Lung (tissue), 17 donors: ENCODE measurements at places on chromosomes 4 and X. TPM values are rescaled to one million over a fixed set of nuclear protein-coding genes. Genes with fewer than 3 reads are reported as not detected.
A peak's percentile ranks its signal among the peaks of the same experiment; 100 is the strongest.

The TRIM75 gene
- polyA plus RNA-seq = not detected

DNA sequence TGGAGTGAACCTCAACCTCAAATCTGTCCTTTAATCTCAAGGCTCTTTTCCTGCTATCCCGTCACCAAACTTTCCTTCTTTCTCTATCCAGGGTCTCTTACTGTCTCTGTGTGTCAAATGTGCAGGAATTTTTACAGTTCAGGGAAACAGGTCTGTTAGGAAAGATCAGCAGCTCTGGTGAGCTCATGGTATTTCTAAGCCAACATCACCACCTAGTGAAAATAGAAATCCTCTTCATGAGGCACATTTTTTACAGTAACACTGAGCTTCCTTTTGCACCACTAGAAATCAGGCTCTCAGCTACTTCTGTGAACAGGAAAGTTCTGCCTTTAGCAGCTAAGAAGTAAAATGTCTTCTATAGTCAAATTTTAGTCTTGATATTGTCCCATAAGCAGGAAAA is 39.6 kb downstream of the NUDT11 start:
- DNase-seq = peak; percentile 20

DNA sequence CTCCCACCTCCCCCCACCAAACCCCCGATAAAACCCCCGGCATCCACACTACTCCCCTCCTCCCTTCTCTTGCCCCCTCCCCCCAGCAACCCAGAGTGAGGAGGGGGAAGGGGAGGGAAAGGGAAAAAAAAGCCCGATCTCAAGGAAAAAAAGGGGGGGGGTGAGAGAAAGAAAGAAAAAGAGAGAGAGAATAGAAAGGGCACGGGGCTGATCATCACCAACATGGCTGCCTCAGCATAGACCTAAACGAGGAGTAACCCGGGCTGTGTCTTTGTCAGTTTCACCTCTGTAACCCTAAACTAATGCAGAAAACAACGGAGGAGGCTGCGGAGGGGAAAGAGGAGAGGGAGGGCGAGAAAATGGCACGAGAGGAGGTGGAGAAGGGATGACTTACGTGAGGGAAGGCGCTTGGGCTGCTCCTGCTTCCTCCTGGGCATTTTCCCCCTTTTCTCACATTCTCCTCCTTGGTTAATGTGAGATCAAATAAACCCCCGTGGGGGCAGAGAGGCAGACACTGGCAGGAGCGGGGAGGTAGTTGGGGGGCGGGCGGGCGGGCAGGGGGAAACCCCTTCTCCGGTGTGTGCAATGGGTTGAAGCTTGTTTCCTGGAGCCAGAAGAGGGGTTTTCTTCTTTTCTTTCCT is 532 bp downstream of the ZNF827 start:
- DNase-seq = peak; percentile 80

DNA sequence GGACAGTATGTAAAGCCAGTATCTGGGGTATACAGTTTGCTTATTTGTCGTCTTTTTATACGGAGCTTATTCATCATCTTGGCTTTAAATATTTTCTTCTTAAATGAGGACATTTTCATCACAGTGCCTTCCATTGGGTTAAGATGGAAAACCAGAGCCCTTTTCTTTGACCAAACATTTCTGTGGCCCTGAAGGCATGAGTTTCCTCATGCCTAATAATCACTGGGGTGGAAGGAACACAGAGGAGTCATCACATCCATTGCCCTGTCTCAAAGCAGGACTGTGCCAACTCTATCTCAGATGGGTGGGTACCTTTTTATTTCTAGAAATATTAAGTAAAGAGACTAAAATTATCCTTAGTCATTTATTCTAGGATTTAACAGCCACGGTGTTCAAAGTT is 40.0 kb downstream of the CHRDL1 start:
- DNase-seq = no peak

DNA sequence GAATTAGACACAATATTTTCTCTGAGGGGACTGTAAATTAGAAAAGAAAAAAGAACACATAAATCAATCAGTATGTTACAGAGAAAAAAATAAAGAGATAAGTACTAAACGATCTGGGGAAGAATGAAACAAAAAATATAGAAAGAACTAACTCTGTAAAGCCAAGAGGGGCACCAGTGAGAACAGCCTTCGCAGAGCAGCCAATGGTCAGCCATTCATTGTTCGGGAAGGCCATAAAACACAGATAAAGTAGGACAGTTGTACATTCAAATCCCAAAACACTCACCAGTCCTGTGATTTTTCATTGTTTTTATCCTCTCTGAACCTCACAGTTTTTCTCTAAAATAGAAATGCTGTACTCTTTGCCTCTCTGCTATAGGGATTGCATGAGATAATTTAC is 127.9 kb downstream of the NEK1 start:
- DNase-seq = peak; percentile 46

DNA sequence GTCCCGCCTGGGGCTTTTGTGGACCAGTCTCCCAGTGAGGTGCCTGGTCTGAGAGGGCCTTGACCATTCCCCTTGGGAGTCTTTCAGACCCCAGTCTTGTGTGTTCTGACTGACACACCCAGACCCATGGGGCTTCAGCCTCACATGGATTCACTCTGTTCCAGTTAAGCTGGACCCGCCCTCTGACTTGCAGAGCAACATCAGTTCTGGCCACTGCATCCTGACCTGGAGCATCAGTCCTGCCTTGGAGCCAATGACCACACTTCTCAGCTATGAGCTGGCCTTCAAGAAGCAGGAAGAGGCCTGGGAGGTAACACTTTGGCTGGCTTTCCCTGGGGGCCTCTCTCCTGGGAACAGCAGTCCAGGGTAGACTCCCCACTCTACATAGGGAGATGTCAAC is 6.8 kb downstream of the IL9R start:
- DNase-seq = no peak
